Stimulated activated CD4-positive, alpha-beta T cell treated with anti-CD3 and anti-CD28 coated beads, Interleukin-12 subunit alpha, Interleukin-12 subunit beta, amount 100 ng/mL, for 48 hours (primary cell): ENCODE measurements at places on chromosomes 12 and 14.

DNA sequence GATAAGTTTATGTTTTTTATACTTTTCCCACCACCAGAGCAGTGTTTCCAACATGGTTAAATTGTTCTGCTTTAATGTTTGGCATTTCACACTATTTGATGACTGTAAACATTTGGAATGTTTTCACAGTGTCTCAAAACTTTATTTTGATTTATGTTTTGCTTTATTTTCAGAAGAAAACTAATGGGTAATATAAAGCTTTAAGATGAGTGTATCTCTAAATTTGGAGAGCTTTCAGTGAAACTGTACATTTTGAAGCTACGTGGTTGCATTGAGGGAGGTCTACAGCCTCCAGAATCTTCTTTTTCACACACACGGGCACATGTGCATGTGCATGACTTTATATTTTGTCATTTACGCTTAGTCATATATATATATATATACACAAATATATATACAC, 10.7 kb downstream of the BICD1 start:
- no peak for DNase-seq

DNA sequence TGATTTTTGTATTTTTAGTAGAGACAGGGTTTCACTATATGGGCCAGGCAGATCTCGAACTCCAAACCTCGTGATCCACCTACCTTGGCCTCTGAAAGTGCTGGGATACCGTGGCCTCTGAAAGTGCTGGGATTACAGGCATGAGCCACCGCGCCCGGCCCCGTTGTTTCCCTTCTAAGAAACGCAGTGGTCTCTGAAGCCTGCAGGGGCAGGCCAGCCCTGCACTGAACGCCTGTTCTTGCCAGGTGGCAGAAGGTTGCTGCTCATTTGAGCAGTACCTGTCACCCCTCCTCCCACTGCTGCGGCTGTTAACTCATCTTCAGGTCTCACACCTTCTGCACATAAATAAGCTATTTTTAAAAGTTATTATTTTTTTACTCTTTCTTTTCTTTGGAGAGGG, 24.3 kb downstream of the GPRC5A start:
- no peak for DNase-seq

DNA sequence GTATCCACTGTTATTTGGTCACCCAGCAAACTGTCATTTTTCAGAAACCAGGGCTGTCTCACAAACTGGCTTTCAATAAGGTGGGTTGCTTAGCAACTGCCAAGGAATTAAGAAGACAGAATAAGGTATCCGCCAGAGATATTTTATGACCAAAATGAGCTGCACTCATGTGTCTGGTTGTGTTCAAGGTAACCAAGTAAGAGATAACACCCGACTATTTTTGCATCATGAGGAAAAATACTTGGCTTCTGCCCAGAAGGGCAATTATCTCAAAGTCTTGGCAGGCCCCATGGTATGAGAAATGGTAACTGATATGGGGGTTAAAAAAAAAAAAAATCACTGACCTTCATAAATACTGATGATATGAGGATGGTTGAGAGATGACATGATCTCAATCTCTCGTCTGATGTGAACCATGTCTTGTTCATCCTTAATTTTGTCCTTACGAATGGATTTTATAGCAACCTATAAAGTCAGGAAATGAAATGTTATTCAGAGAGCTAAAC, 32.6 kb downstream of the NUAK1 start:
- DNase-seq, result no peak

DNA sequence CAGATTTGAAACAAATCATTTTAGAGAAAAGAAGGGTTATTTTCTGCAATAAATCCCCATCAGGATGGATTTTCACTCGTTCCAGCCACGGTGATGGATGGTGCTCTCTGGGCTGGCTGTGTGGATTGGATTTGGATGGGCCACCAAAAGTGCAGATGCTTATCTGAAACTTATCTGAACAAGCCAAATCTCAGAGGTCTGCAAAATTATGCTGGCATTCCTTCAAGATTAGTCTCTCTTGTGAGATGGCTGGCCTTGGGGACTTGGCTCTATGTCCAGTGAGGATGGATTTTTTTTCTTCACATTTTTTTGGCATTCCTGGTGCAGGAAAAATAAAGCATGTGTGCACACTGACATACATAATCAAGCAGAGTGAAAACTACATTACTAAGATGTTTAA, 341.9 kb downstream of the GXYLT1 start:
- no peak for DNase-seq

DNA sequence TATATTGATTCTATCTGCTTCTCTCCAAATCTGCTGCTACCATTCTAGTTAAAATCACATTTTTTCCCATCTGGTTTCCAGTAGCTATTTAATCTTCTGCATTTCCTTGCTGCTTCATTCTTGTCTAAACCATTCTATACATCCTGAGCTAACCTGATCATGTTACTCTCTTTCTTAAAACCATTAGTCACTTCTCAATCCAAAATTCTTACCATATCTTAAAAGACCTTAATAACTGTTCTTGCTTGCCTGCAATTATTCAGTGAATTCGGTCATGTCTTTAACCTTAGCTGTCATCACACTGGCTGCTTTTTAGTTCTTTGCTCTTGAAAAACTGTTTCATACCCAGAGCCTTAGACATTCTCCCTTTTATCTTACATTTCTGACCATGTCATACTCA, 56.4 kb upstream of the PZP start:
- no peak for DNase-seq

DNA sequence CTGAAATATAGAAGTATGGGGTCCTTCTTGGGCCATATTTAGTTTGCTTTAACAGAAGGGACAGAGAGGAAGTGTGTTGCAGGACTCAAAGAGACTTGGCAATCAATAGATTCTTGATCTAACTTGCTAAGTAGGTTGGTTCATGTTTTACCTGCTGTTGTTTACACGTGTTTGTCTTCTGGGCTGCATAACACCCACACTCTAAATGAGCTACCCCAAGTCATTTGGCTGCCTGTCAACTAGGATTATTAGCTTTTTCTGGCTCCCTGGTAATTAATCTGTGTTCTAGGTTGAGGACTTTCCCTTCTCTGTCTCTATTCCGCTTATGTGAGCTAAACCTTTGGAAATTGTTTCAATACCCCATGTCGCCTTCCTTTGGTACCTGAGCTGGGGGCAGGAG, 10.1 kb upstream of the TBPL2 start:
- no peak for DNase-seq

- DNase-seq, result no peak
These were observed 86.2 kb upstream of the TMTC1 start for GRCh38 chr12:29869946-29870345.

GRCh38 chr12:40586823-40587222, 105.4 kb upstream of the CNTN1 start:
- DNase-seq, result no peak

- no peak for DNase-seq
These were observed 35.9 kb downstream of the DAAM1 start for GRCh38 chr14:59224341-59224740.

DNA sequence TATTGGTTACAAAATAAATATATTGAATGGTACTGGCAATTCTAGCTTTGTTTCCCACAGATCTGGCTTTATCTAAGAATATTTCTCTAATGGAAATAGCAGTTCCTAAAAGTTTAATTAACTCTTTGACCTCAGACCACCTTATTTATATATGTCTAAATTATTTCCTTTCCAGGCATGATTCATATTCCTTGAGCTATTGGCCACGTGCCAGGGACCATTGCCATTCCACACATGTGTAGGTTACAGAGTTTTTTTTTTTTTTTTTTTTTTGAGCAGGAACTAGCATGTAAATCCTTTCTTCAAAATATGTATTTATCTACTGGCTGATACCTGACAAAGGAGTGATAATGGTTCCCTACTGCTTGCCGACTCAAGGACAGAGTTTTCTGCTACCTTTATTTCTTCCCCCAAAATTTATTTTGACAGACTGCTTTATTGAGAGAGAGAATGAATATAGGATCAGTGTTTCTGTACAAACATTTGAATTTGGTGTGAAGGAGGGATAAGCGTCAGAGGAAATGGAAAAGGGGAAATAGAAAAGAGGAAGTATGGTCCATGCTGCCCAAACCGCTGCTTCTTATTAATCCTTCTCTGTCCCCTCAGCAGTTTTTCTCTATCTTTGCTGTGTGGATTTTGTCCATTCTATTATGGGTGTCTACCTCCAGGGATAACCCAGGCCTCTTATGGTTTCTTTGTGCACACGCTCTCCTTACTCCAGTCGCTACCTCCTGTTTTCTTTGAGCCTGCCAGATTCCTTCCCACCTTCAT, 36.4 kb downstream of the PDE3A start:
- DNase-seq, result no peak

GRCh38 chr14:86852530-86852929, 1140.5 kb downstream of the GALC start:
- DNase-seq, result no peak

DNA sequence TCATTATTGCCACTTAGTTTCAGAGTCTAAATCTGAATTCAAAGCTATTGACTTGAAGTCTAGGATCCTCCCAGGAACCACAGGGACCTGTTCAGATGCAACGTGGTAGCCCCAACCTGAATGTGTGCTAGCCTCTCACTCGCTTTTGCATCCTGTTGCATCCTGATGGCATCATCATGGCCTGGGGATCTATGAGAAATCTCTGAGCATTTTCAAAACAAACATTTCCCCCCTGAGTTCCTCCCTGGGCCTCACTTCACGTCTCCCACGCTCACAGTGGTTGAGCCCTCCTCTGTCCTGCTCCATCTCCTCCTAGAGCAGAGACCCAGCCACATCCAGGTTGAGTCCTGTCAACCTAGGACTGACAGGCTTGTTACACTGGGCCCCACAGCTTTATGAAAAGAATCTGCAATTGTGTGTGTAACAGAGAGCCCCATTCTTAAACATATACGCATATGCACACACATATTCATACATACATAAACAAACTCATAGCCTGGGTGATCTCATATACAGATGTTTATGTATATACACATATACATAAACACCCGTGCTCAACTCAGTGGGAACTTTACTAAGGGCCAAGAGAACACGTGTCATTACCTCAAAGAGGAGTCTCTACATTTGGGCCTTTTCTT, 5.4 kb upstream of the KRT72 start:
- no peak for DNase-seq

- DNase-seq, result no peak
These were observed 798 bp downstream of the CLEC2B start for GRCh38 chr12:9868311-9868801.

DNA sequence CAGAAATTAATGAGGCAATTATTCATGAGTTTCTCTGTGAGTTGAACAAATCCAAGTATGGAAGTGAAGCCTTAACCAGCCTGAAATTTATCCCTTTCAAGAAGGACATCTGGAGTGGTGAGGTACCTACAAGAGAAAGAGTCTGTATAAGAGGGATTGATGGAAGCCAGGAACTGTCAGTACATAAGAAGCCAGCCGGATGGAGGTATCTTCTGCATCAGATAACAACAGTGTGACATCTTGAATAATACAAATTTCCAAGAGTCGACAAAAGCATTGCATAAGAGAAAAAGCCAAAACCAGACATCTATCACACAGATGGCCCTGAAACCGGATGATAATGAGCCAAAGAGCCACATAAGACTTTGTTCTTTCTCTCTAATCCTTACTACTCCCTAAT, 781.2 kb downstream of the FLRT2 start:
- DNase-seq, result no peak

GRCh38 chr14:81302638-81303037, 81.9 kb upstream of the GTF2A1 start:
- DNase-seq, result no peak

- DNase-seq, result no peak
These were observed 18.8 kb upstream of the SDR39U1 start for GRCh38 chr14:24461336-24461735.

DNA sequence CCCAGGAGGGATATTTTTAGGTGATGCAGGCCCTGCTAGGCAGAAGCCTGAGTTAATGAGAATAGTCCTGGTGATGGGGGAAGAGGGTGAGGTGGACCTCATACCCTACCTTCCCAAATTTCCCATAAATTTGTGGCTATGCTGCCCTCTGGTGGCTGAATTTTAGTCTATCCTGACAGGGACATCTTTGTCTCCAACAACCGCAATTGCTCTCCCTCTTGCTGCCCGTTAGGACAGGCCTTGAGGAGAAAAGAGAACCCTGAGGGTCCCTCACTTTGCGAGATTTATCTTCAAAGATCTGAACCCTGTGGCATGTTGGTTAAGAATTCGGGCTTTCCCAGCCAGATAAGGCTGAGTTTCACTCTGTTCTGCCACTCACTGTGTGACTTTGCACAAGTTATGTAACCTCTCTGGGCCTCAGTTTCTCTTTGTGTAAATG, 9.8 kb upstream of the ZNF385A start:
- DNase-seq, result no peak

DNA sequence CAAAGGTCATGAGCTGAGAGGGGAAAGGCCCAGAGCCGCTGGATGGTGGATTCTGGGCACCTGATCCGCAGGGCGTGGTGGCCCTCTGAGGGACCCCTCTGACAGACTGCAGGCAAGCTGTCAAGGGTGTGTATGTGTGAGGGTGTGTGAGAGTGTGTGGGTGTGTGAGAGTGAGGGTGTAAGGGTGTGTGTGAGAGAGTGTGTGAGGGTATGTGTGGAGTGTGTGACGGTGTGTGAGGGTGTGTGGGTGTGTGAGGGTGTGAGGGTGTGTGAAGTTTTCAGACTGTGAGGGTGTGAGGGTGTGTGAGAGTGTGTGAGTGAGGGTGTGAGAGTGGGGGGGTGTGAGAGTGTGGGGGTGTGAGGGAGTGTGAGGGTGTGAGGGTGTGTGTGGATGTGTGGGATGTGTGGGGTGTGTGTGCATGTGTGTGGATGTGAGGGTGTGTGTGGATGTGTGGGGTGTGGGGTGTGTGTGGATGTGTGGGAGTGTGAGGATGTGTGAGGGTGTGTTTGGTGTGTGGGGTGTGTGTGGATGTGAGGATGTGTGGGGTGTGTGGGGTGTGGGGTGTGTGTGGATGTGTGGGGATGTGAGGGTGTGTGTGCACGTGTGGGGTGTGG, 156.7 kb downstream of the TMEM121 start:
- DNase-seq, result no peak

- no peak for DNase-seq
These were observed 37.2 kb upstream of the TUBA1C start for GRCh38 chr12:49227713-49228112.

- DNase-seq, result no peak
These were observed at the start of gene ANG for GRCh38 chr14:20688167-20688839. Gene ANG, plus strand, starts transcription at chr14:20688764. Its CDS starts 4,801 bp downstream, at chr14:20693565.
